ENCODE measurements at places on chromosomes 4 and X.

DNA sequence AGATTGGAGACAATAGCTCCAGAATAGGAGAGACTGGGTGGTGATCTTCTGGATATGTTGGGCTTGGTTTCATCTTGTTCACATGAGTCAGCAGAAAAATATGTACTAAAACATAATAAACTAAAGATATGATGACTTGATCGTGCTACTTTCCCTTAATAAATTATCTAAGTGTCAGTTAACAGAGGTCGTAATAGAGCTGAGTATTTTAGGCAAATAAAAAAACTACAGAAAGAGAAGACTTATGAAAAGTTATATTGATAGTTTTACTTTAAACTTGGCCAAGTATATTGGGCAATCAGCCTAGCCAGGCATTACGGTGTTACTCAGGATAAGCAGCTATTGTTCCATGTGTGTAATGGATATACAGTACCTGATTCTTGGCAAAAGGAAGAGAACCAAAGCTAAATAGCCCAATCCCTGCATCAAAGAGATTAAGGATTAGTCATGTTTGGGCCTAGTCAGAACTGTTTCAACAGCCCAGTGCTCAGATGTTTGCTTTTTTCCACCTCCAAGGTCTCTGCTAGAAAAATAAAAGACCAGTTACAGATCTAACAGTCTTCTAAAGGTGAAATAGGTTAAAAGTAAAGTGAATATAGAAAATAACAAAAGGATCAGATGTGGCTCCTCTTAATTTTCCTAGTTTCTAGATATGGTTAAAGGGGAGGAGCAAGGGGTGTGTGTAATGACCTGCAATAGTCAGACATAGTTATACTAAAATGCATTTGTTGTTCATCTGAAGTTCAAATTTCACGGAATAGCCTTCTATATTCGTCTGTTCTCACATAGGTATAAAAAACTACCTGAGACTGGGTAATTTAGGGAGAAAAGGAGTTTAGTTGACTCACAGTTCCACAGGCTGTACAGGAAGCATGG, 262.6 kb downstream of the ADGRL3 start:
- DNase-seq = no peak

DNA sequence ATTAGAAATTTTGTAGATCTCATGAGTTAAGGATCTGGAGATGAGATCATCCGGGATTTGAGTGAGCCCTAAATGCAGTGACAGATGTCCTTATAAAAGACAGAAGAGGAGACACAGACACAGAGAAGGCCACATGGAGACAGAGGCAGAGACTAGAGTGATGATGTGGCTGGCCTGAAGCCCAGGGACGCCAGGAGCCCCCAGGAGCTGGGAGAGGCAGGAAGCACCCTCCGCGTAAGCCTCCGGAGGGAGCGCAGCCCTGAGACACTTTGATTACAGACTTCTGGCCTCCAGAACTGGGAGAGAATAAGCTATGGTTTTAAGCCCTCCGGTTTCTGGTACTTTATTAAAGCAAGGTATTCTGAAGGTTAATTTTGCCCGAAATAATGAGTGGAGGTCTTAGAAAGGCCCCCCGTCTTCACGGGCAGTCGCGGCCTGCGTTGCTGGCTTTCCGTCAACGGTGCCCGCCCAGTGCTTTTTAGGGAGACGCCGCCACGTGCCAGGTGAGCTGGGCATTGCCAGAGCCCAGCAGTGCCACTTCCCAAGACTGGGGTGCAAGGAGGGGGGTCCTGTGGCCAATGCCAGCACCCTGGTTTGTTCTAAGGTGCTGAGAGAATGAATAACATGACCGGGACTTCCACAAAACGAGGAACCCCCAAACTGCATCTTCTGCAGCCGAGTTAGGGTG, 8.1 kb downstream of the DHRSX start:
- no peak for DNase-seq

DNA sequence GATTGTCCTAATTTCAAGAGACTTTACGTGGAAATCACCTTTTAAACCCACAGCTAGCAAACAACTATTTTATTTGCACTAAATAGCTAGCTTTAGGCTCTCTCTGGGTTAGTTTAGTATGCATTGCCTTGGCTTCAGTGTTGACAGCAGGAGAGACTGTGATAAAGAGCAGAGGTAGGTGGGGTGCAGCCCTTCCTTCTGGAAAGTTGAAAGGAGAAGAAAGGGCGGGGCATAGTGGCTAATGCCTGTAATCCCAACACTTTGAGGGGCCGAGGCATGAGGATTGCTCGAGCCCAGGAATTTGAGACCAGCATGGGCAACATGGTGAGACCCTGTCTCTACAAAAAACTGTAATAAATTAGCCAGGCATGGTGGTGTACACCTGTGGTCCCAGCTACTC, 29.0 kb upstream of the TMEM154 start:
- no peak for DNase-seq

DNA sequence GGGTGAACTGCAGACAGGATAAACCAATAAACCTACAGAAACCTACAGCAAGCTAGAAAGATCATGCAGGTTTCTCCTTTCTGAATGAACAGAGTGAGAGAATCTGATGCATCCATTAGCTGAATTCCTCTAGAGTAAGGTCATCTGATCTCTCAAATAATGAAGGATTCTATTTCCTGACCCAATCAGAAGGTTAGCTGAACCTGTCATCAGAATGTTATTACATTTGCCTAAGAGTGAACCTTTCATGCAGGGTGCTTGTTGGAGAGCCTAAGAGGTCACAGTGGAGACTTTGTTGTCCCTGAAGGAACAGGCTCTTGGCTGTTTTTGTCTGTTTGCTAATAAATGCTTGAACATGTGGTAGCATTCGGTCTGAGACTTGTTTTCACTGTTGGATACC, 24.0 kb downstream of the MEPE start:
- no peak for DNase-seq

- DNase-seq = no peak
These were observed 83.5 kb downstream of the CHRNA9 start for GRCh38 chr4:40418430-40419230.

GRCh38 chr4:124862261-124862660, 149.7 kb upstream of the ANKRD50 start:
- DNase-seq = peak; percentile 29

DNA sequence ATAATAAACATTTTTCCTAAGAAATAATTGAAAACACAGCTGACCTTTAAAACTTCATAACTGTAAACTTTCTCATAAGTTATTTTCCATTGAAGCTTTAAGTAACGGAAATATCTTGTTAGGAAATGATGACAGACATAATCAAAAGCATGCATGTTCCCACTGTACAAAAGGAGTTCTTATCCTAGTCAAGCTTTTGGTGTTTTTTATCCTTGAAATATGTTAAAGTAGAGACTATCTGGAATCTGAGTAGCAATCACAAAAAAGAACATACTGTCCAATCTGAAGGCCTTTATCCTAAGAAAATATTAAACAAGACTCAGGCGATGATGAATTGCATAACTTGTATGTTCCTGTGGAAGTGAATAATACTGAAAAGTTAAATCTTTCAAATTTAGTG, 14.4 kb downstream of the GEMIN8 start:
- DNase-seq = no peak

GRCh38 chr4:102429553-102429952, 71.6 kb upstream of the NFKB1 start:
- no peak for DNase-seq

- DNase-seq = no peak
These were observed 853.5 kb downstream of the TRIML1 start for GRCh38 chr4:188992706-188993105.

GRCh38 chrX:149631234-149632165, at the start of gene TMEM185A:
TMEM185A (minus strand) TSS chrX:149631792; CDS start chrX:149631580, 212 bp downstream.
- no peak for DNase-seq

DNA sequence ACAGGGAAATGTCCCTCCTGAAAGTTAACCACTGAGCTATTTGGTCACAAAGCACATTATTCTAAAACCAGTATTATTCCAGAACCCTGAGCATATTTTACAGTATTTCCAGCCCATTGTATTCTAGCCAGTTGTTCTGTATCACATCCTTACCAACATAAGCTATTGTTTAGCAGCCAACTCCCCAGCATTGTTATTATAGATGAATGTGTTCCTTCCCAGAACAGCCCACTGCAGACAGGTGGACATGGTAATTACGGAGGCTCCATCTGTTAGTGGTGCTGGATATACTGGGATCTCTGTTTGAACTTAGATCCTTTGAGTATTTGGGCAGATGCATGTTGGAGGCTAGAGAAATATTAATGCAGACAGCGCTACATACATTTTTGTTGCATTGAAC, 126.1 kb downstream of the MGST2 start:
- DNase-seq = no peak

GRCh38 chr4:102799816-102800215, 27.5 kb downstream of the UBE2D3 start:
- no peak for DNase-seq

DNA sequence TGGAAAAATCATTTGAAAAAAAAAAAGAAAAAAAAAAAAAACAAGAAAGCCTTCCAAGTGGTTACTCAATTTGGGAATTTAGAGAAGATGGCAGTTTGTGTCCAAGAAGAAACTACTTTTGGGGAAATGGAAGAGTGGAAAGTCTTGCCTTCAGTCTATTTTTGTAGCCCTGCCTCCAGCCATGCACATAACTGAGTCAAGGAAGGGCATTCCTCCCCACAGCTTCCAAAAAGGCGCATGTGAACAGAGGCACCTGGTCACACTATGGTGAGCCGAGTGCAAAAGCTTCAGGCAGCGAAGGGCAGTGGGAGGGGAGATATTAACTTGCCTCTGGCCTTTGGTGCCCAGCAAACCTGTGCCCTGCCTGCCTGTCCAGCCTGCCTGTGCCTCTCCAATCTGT, 163.7 kb downstream of the SMIM20 start:
- DNase-seq = no peak

GRCh38 chrX:7163146-7163677, 15.3 kb upstream of the PUDP start:
- no peak for DNase-seq

- no peak for DNase-seq
These were observed 32.4 kb upstream of the TMEM131L start for GRCh38 chr4:153433754-153434105.

GRCh38 chr4:25654971-25655963, at the start of gene SLC34A2:
SLC34A2 (plus strand) TSS chr4:25655851; CDS start chr4:25662501, 6,650 bp downstream.
- no peak for DNase-seq

- DNase-seq = no peak
These were observed 172.1 kb downstream of the CBR4 start for GRCh38 chr4:168837922-168838321.

- no peak for DNase-seq
These were observed 16.3 kb upstream of the PDK3 start for GRCh38 chrX:24448762-24449250.

- no peak for DNase-seq
These were observed 77.8 kb downstream of the SHROOM2 start for GRCh38 chrX:9864011-9864410.

DNA sequence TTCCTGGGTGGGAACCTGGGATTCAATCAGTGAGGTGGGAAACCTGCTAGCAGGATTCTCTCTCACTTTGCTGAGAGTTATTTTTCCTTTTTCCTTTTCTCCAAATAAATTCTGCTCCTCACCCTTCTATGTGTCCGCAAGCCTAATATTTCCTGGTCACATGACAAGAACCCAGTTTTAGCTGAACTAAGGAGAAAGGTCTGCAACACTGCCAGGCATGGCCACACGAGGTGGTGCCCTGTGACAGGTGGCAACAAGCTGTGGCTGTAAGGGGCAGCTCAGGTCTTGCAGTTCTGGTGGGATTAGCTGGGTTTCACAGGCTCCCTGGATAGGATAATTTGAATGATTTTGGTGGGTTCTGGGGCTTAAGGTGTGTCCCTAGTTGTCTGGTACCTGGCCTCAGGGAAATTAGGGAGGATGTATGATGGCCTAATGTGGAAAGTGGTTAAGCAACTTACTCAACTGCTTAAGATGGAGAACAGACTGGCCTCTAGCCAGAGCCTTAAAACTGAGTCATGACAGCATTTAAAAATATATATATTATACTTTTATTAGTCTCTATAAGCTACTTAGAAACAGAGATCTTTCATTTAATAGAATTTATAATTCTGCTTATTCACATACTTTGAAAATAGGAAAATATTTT, 215.0 kb downstream of the IL15 start:
- DNase-seq = no peak

- no peak for DNase-seq
These were observed 110.4 kb upstream of the TBC1D9 start for GRCh38 chr4:140866492-140867005.

- no peak for DNase-seq
These were observed 204.5 kb upstream of the PSAPL1 start for GRCh38 chr4:7638984-7639789.

DNA sequence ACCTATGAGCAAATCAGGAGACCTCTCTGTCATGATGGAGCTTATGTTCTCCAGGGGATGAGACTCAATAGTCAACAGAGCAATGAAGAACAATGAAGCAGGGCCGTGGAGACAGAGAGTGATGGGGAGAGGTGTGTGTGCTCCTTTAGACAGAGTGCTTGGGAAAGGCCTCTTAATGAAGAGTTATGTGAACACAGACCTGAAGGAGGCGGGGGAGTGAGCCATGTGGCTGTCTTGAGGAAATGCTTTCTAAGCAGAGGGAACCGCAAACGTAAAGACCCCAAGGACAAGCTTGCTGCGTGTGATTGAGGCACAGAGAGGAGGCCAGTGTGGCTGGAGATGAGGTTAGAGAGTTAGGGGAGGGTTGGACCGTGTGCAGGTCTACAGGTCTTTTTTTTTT, 53.1 kb downstream of the CHRNA9 start:
- DNase-seq = no peak

- peak; percentile 18 for DNase-seq
These were observed 231.2 kb upstream of the CPEB2 start for GRCh38 chr4:14771094-14771493.

GRCh38 chrX:71236836-71237235, 13.8 kb downstream of the GJB1 start:
- DNase-seq = no peak

DNA sequence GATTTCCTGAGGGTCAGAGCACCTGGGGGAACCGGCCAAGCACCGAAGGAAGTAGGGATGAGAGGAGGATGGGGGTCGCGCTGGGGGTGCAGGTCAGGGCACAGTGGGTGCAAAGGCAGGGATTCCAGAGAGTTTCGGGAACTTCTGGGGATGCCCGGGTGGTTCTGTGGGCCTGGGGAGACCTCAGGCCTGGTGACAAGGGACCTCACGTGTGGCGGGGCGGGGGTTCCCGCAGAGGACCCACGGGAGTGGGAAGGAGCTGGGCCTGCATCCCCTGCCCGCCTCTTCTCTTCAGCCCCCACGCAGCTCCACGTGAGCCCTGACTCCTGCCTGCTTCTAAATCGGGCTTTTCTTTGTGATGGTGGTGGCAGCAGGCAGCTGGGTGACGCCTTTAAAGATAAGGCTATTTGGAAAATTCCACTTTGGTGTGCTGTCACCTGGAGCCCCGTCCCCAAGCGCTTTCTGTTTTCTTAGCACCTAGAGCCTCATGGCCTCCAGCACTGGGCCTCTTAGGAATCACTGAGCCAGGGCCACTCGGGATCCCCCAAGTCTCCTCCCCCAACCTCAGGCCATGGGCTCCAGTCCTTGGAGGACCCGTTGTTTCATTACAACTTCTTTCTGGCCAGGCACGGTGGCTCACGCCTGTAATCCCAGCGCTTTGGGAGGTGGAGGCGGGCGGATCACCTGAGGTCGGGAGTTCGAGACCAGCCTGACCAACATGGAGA, 7.1 kb upstream of the TBC1D14 start:
- no peak for DNase-seq

DNA sequence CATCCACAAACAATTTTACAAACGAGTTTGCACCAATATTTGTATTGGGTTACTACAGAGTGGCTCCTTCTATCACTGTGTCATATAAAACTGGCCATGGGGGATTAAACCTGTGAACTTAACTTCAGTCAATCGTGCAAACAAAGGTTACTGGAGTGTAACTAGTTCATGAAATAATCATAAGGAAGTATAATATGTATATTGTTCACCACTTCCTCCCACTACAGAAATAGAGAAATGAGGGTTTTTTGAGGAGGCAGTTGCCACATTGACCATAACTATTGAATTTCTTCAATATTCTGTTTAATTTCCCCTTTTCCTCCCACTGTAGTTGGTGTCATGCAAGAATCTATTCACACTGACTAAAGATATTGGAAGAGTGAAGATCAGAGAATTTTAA, at the start of gene GPR82:
GPR82 (plus strand) TSS at position 356 of the 400 bp plus-strand sequence. CDS start 2,846 bp downstream, outside the sequence.
- DNase-seq = no peak

All from smooth muscle cell of the brain vasculature (primary cell).